Stimulated activated CD4-positive, alpha-beta T cell treated with anti-CD3 and anti-CD28 coated beads, Interleukin-1b, Interleukin-23, amount 100 ng/mL, for 1 hour (primary cell): ENCODE measurements at places on chromosomes 7 and 10.

- DNase-seq = no peak
Measured at GRCh38 chr7:55594414-55594813, 22.1 kb upstream of the VOPP1 start.

DNA sequence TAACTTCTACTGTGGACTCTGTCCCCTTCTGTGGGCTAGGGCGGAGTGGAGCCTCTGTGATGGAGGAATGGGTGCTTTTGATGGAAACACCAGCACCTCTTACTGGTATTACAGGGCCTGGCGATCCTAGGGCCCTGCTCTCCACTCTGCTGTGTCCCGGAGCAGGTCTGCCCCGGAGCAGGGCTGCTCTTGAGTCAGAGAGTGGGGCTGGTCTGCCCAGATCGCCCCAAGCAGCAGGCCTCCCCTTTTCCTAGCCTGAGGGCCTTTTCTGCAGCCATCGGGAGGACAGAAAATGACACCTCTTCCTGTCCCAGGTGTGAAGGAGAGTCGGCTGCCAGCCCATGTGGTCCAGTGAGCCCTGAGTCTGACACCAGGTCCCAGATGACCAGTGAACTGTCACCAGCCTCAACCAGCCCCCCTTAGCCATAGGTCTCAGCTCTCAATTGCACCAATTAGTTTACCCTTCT is 1.4 kb downstream of the ZNF282 start:
- DNase-seq = no peak

DNA sequence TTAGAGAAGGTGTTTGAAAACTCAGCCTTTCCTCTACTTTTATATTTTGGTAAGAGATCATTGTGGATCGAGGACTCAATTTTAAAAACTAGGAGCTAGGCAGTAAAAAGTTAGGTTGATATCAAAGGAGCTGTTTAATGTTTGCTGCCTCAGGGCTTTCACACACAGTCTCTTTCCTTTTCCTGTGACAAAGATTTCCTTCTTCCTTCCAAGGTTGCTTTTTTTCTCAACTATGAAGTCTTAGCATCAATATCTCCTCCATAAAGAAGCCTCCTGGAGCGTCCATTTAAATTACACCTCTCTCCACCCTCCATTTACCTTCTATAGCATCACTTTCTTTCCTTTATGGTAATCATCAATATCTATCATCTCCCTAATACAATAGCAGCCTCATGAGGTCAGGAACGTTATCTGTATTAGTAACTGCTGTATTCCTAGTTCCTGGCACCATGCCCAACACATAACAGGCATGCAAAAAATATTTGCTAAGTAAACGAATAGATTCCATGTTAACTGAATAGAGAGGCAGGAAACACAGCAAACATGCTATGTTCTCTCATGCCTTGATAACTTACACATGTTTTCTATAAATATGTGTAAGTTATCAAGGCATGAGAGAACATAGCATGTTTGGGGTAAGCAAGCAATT is 48.5 kb downstream of the GNAT3 start:
- DNase-seq = no peak

- no peak for DNase-seq
Measured at GRCh38 chr7:155401884-155402283, 56.0 kb upstream of the EN2 start.

DNA sequence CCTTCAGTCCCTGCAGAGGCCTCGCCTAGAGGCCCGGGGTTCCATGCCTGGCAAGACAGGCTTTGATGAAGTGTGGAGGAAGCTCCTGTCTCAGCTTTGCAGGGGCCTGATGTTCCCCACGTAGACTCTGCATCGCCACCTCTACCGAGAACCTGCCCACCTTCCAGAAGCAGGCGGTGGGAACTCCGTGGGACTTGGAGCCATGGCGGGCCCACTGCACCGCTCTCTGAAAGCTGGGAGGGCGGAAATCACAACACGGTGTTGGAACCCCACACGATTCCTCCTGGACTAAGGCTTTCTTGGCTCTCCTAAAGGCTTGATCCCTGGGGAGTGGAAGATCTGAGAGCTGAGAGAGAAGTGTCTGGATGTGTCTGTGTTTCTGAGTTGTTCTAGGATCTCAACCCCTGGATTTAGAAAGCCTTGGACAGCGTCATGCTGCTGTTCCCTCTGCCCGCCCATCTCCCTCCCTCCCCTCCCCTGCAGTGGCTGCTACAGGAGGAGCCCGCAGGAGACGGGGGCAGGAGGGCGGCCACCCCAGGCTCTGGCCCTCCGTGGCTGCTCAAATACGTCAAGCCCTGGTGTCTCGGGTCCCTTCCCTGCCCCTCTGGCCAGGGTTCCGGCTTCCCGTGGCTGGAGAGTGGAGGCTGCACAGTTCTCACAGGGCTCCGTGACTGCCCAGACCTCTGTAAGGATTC is 79.7 kb downstream of the VIPR2 start:
- DNase-seq = no peak

- no peak for DNase-seq
Measured at GRCh38 chr7:29345590-29345989, 151.0 kb downstream of the CHN2 start.

DNA sequence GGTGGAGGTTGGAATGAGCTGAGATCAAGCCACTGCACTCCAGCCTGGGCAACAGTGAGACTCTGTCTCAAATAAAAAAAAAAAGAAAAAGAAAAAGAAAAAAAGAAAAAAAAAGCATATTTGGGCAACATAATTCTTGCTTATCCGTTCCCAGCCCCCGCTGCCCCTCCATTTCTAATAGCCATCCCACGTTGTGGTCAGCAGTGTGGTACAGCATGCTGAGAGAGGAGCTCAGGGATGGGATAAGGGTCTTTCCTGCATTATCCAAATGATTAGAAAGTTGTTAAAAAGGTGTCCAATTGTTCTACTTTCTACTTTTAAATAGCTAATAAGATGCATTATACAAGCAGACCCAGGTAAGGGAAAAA is 104.9 kb upstream of the ZNF92 start:
- DNase-seq = no peak

- no peak for DNase-seq
Measured at GRCh38 chr7:20744954-20745446, 41.7 kb downstream of the SP8 start.

GRCh38 chr7:101939136-101939695 is 121.8 kb downstream of the CUX1 start:
- DNase-seq = no peak

DNA sequence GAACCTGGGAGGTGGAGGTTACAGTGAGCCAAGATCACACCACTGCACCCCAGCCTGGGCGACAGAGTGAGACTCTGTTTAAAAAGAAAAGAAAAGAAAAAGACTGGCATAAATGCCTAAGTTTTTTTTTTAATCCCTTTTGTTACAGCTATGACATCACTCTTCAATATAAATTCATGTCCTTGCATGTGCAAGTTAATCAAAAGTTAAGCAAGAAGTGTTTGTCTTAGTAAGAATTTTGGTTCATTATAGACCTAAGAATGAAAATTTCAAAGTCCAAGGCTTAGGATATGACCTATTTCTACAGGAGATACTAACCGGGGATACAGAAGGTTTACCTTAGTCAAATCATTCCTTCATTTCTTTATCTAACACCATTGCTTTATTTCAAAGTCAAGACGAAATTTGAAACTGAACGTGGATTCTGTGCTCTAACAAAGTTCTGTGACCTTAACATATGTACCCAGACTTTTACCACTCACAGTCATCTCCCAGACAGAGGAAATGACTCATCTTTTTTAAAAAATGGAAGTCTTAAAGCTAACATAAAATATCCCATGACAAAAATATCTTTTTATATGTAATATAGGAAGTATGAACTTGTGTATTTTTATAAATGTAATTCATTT is 29.3 kb upstream of the ITGB8 start:
- DNase-seq = no peak

GRCh38 chr10:74177140-74177677 is 26.2 kb downstream of the ADK start:
- DNase-seq = no peak

DNA sequence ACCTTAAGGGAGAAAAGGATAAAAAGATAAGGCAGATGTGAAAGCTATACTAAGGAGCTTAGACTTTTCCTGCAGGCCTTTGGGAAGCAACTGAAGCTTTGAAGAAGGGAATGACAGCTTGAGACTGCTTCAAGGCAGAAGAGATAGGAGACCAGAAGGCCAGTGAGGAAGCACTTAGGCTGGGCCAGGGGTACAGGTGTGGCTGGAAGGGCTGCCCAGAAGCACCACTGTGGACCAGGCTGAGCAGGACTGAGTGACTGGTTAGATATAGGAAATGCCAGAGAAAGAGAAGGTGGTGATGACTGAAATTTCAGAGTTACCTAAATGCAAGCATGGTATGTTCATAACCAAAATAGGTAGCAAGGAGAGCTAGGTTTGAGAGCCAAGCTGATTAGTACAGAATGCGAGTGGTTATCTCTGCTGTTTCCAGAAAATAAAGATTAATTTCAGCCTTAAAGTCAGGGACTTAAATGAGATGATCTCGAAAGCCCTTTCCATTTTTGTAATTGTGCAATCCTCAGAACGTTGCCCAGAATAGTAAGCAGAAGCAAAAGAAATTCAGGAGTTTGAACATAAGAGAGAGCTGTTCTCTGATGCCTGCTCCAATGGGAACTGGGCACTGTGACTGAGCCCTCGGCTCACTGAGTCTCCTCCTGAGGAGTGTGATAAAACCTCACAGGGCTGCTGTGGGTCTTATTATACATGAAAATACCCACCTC is 54.9 kb downstream of the MET start:
- DNase-seq = no peak

- no peak for DNase-seq
Measured at GRCh38 chr7:150567871-150568301, 696 bp downstream of the GIMAP4 start.

GRCh38 chr7:79465551-79465950 is 12.1 kb upstream of the MAGI2 start:
- DNase-seq = no peak

DNA sequence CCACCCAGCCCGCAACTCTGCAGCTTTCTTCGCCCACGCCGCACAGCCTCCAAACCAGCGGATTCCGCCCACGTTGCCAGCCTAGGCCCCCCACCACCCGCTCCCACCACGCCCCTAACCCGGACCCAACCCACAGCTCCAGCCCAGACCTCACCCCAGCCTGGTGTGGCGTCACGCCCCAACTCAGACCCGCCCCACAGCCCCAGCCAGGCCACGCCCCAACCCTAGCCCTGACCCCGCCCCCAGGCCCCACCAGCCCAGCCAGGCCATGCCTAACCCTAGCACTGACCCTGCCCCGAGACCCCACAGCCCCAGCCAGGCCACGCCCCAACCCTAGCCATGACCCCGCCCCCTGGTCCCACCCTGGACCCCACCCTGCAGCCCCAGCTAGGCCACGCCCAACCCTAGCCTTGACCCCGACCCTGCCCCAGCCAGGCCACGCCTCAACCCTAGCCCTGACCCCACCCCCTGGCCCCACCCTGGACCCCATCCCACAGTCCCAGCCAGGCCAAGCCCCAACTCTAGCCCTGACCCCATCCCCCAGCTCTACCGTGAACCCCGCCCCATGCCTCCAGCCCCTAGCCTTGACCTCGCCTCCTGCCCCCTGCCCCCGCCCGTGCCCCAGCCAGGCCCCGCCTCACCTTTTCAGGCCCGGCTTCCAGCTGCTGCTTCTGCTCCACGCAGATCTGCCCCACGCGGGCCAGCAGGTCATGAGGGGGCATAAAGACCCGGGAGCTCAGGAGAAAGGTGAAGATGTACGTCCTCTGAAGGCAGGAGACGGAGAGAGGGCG is 64.0 kb downstream of the RASGEF1A start:
- peak; percentile 20 for DNase-seq

- DNase-seq = no peak
Measured at GRCh38 chr10:11887381-11888227, 64.4 kb downstream of the PROSER2 start.

DNA sequence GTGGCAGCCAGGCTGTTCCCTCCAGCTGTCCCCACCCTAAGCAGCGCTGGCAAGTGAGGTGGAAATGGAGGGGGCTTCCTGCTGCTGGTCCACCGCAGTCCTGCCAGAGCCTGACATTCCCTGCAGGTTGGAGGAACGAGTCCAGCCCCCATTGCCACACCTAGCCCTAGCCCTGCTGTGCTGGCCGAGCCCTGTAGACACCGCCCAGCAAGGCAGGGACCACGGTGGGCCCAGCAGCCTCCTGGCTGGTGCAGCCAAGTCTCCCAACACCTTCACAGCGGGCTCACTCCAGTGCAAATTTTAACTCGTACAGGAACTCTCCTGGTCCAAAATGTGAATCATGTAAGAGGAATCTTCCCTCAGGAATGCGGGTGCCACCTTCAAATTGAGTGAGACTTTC is 116.3 kb downstream of the PAXIP1 start:
- no peak for DNase-seq

DNA sequence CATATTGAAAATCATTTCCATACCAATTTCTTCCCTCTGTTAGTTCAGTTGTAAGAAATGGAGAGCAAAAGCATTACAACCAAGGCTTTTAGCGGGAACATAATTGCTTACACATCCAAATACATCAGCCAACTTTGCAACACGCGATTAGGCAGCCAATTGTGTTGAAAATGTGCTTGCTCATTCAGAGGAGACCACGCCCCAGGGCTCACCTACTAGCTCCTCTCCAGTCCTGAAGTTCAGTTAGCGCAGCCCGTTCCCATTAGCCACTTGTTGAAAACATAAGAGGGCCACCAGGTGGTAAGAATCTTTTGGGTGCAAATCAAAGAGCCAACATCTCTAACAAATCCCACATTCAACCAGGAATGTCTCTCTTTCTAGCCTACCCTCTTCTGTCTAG is 213.2 kb upstream of the MDFIC start:
- DNase-seq = no peak

DNA sequence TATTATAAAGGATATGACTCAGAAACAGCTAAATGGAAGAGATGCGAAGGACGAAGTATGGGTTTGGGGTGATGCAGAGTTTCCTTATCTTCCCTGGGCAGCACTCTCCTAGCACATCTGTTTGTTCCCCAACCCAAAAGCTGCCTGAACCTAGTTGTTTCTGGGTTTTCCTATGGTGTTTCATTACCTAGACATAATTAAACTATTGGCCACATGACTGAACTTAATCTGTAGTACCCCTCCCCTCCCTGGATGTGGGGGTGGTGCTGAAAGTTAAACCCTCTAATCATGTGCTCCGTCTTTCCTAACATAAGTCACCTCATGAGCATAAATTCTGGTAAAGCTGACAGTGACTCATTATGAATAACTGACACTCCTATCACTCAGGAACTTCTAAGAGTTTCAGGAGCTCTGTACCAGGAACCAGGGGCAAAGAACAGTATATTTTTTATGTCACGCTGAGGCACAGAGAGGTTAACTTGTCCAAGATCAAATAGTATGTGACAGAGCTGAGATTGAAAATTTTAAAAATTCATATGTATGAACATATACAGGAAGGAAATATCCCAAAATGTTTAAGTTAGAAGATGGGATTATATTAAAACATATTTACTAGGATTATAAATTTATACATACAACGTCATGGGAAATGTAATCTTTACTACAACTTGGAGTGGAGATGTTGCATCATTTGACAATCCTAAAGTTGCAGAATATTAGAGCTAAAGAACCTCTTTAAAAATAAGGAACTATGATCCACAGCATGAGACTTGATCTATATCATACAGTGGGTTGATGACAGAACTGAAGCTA is 4.8 kb downstream of the STRIP2 start:
- no peak for DNase-seq

- DNase-seq = no peak
Measured at GRCh38 chr10:32371101-32371500, 24.1 kb upstream of the EPC1 start.

GRCh38 chr7:139887992-139888481 is 59.0 kb downstream of the TBXAS1 start:
- no peak for DNase-seq

- no peak for DNase-seq
Measured at GRCh38 chr10:49371967-49372366, 23.9 kb downstream of the DRGX start.
